PC-9 (cell line): ENCODE measurements at places on chromosomes 12 and 14. TPM values are rescaled to one million over a fixed set of nuclear protein-coding genes. Genes with fewer than 3 reads are reported as not detected.
A peak's percentile ranks its signal among the peaks of the same experiment; 100 is the strongest.

GRCh38 chr14:55579724-55580469, at the start of gene KTN1:
KTN1 (plus strand) TSS chr14:55580207; CDS start chr14:55612049, 31,842 bp downstream.
- peak within 1 kb of the TSS; percentile 35 for H3K27ac ChIP-seq
- peak within 1 kb of the TSS; percentile 85 for H3K4me3 ChIP-seq
- DNase-seq = peak; percentile 85
- no peaks in the 10 kb centered on the region for H3K27me3 ChIP-seq

PPP1R3E gene
- total RNA-seq = 8.1 and 9.5 TPM in 2 replicates

GRCh38 chr12:2803635-2804392, 8.7 kb upstream of the ITFG2 start:
- H3K4me1 ChIP-seq = no peaks in the 10 kb centered on the region
- DNase-seq = no peak
- no peak overlapping the region for H3K4me3 ChIP-seq
- H3K27me3 ChIP-seq = no peaks in the 10 kb centered on the region
- H3K36me3 ChIP-seq = peaks cover 51% of the 10 kb centered on the region
- H3K27ac ChIP-seq = no peak overlapping the region

FAM90A1 gene
- 1.6 and 1.7 TPM in 2 replicates for total RNA-seq

GRCh38 chr14:33709711-33710110, 241.2 kb downstream of the EGLN3 start:
- H3K36me3 ChIP-seq = no peaks in the 10 kb centered on the region
- no peaks in the 10 kb centered on the region for H3K27me3 ChIP-seq
- DNase-seq = no peak
- H3K27ac ChIP-seq = no peak overlapping the region

- peaks cover 92% of the 10 kb centered on the region for H3K27me3 ChIP-seq
- no peaks in the 10 kb centered on the region for H3K4me1 ChIP-seq
- H3K36me3 ChIP-seq = no peaks in the 10 kb centered on the region
- no peak overlapping the region for H3K27ac ChIP-seq
- no peak for DNase-seq
These were observed 328.7 kb downstream of the DPF3 start for GRCh38 chr14:72565149-72565559.

DNA sequence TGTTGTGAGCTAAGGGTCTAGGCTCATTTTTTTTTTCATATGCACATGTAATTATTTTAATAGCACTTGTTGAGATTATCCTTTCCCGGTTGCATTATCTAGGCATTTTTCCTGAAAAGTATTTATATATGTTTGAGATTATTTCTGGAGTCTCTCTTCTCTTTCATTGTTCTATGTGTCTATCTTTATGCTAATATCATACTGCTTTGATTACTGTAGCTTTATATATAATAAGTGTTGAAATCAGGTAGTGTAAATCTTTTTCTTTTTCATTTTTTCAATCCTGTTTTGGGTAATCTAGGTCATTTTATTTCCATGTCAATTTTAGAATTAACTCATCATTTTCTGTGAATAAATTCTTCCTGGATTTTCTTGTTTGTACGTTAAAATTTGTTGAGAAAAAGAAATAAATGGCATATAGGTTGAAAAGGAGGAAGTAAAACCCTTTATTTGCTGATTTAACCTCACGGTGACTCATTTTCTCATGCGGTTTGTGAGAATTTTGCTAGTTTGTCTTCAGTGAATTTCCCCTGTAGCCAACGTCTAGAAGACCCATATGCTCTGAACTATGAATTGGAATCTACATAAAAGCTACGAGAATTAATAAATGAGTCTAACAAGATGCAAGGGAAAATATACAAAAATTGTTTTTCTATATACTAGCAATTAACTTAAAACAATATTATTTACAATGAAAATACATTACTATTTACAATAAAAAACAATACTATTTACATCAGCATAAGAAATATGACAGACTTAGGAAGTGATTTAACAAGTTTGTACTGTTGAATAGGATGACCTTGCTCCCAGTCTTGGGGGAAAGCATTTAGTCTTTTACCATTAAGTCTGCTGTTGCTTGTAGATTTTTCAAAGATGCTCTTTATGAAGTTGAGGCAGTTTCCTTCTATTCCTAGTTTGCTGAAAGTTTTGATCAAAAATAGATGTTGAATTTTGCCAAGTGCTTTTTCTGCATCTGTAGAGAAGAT, 105.0 kb downstream of the SNAPC1 start:
- H3K4me3 ChIP-seq = no peak overlapping the region
- no peaks in the 10 kb centered on the region for H3K27me3 ChIP-seq
- H3K27ac ChIP-seq = peak overlapping the region; percentile 64
- peaks cover 11% of the 10 kb centered on the region; the same call in 1 of the 2 replicates for H3K36me3 ChIP-seq
- H3K4me1 ChIP-seq = peaks cover 18% of the 10 kb centered on the region
- DNase-seq = peak; percentile 84

CRIP2 gene
- 42.5 and 50.2 TPM in 2 replicates for total RNA-seq

- H3K27me3 ChIP-seq = peaks cover 20% of the 10 kb centered on the region
- no peak overlapping the region for H3K4me3 ChIP-seq
- H3K27ac ChIP-seq = no peak overlapping the region
- H3K36me3 ChIP-seq = no peaks in the 10 kb centered on the region
- no peaks in the 10 kb centered on the region for H3K4me1 ChIP-seq
These were observed 127.5 kb upstream of the RMST start for GRCh38 chr12:97335115-97335514.

KRT83 gene
- total RNA-seq = 0.43 TPM in 1 of 2 replicates, not detected in the other

DNA sequence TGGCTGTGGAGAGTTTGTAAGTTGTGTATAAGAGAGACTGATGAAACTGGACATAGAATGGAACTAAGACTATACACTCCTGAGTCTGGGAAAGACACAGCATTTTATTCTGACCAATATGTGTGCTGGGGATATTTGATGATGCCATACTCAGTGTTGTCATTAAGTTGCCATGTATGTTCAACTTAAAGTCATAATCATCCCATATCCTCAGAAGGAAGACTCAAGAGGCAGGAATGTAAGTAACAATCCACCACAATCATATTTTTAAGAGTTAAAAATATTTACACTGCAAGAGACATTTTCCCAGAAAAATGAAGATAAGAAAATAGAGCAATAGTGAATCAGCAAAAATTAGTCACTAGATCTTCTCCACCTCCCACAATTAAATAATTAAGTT, 120.1 kb downstream of the MDGA2 start:
- no peaks in the 10 kb centered on the region for H3K36me3 ChIP-seq
- no peak overlapping the region for H3K4me3 ChIP-seq
- DNase-seq = no peak
- no peaks in the 10 kb centered on the region for H3K4me1 ChIP-seq
- H3K27ac ChIP-seq = no peak overlapping the region

- no peaks in the 10 kb centered on the region for H3K36me3 ChIP-seq
- peak overlapping the region; percentile 70 for H3K4me3 ChIP-seq
- H3K4me1 ChIP-seq = peaks cover 54% of the 10 kb centered on the region
- peak overlapping the region; percentile 89; the same call in 1 of the 2 replicates for H3K27ac ChIP-seq
These were observed 2.5 kb downstream of the TMEM253 start for GRCh38 chr14:21103411-21103709.

GRCh38 chr12:28882444-28882843, 266.6 kb upstream of the FAR2 start:
- no peaks in the 10 kb centered on the region for H3K36me3 ChIP-seq
- H3K4me3 ChIP-seq = no peak overlapping the region
- no peak for DNase-seq
- H3K27ac ChIP-seq = no peak overlapping the region
- H3K27me3 ChIP-seq = no peaks in the 10 kb centered on the region

GRCh38 chr14:73266317-73266716, 29.0 kb downstream of the PAPLN start:
- no peaks in the 10 kb centered on the region for H3K36me3 ChIP-seq
- H3K4me3 ChIP-seq = no peak overlapping the region
- no peak for DNase-seq
- no peaks in the 10 kb centered on the region for H3K4me1 ChIP-seq

- H3K27ac ChIP-seq = peak overlapping the region; percentile 93
- peaks cover 29% of the 10 kb centered on the region for H3K36me3 ChIP-seq
- H3K4me1 ChIP-seq = peaks cover 45% of the 10 kb centered on the region
- peak overlapping the region; percentile 98 for H3K4me3 ChIP-seq
- DNase-seq = peak; percentile 99
These were observed 7.3 kb downstream of the PHB2 start for GRCh38 chr12:6963016-6963731.

GALNT16 gene
- total RNA-seq = 16.3 and 22.8 TPM in 2 replicates

DNA sequence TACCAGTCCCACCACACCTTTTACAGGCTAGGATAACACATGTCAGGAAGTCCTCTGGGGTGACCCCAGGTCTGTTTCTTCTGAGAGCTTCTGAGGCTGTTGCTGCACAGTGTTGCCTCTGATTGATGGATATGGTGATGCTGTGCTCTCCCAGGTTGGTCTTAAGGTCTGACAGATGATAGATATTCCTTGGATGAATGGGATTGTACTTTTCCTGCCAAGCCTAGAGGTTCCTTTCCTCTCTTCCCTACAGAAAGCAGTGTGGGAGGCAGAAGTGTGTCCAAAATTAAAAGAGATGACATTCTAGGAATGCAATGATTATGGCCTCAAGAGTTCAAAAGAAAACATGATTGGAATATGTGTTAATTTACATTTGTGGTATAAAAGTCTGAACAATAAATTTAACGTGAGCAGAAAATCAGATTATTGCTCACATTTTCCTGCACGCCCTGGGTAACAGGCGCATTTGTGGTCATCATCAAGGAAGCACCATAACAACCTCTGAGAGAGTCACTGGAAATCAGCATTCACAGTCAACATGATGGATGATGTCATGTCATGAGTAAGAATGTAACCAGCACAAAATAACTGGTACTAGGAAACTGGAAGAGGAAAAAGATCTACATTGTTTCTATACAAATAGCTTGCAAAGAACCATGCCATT, 73.7 kb downstream of the BBS10 start:
- H3K4me1 ChIP-seq = no peaks in the 10 kb centered on the region
- no peak for DNase-seq
- no peak overlapping the region for H3K27ac ChIP-seq
- no peaks in the 10 kb centered on the region for H3K27me3 ChIP-seq
- H3K4me3 ChIP-seq = no peak overlapping the region

GRCh38 chr14:38199076-38199475, 8.6 kb upstream of the SSTR1 start:
- DNase-seq = no peak
- H3K27me3 ChIP-seq = no peaks in the 10 kb centered on the region
- H3K4me1 ChIP-seq = no peaks in the 10 kb centered on the region
- no peak overlapping the region for H3K27ac ChIP-seq
- H3K36me3 ChIP-seq = no peaks in the 10 kb centered on the region

- peaks cover 8% of the 10 kb centered on the region for H3K4me1 ChIP-seq
- H3K27ac ChIP-seq = no peak overlapping the region
- H3K36me3 ChIP-seq = no peaks in the 10 kb centered on the region
- no peak overlapping the region for H3K4me3 ChIP-seq
- DNase-seq = no peak
These were observed 48.4 kb downstream of the RPS6KA5 start for GRCh38 chr14:91012045-91012444.

GRCh38 chr12:57477710-57478681, 1.7 kb downstream of the ARHGAP9 start:
- no peak for DNase-seq
- H3K36me3 ChIP-seq = no peaks in the 10 kb centered on the region
- H3K27ac ChIP-seq = no peak overlapping the region
- peaks cover 47% of the 10 kb centered on the region for H3K27me3 ChIP-seq
- H3K4me3 ChIP-seq = no peak overlapping the region

SLC10A1 gene
- not detected in 2 replicates for total RNA-seq

DNA sequence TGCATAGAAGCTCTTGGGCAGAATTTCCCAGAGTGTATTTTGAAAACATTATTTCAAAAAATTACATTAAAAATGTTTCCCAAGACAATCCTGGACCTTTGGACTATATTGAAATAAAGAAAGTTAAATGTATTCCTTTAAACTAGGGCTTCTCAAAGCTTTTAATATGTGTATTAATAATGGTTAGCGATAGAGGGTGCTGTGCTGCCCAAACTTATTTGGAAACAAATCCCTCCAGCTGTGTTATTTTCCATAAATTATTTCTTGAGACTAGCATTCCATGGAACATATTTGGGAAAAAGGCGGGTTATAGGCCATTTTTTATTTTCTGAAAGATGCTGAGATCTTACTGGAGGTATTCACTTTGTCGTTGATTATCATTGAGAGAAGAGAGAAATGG, 397.8 kb upstream of the MIS18BP1 start:
- H3K27me3 ChIP-seq = no peaks in the 10 kb centered on the region
- no peaks in the 10 kb centered on the region for H3K36me3 ChIP-seq
- H3K4me1 ChIP-seq = no peaks in the 10 kb centered on the region
- H3K27ac ChIP-seq = no peak overlapping the region
- DNase-seq = no peak

APOLD1 gene
- total RNA-seq = 23.3 and 24.9 TPM in 2 replicates

KRT71 gene
- not detected in 2 replicates for total RNA-seq

- no peaks in the 10 kb centered on the region for H3K4me1 ChIP-seq
- H3K36me3 ChIP-seq = no peaks in the 10 kb centered on the region
- H3K4me3 ChIP-seq = no peak overlapping the region
- no peak for DNase-seq
These were observed 427.2 kb downstream of the TMTC2 start for GRCh38 chr12:83113945-83114344.

DNA sequence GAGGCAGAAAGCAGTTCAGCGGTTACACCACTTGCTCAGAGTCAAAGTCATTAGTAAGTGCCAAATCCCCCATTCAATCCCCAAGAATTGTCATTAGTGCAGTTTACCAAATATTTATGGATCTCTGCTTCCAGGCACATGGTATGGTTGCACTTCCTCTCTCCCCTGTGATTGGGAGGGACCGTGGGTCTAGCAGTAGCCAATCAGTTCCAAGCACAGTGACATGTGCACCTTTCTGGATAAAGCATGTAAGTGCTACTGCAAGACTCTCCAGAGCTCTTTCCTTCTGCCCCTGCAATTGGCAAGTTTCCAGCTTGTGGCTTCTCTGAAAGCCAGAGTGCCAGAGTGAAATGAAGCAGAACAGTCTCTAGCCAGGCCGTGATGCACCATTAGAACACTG, 85.3 kb upstream of the FLRT2 start:
- no peak overlapping the region for H3K4me3 ChIP-seq
- no peaks in the 10 kb centered on the region for H3K36me3 ChIP-seq
- H3K27me3 ChIP-seq = no peaks in the 10 kb centered on the region
- no peak for DNase-seq
- no peak overlapping the region for H3K27ac ChIP-seq
- H3K4me1 ChIP-seq = no peaks in the 10 kb centered on the region

GRCh38 chr12:113994051-113994450, 27.9 kb upstream of the RBM19 start:
- peaks cover 80% of the 10 kb centered on the region for H3K27me3 ChIP-seq
- H3K27ac ChIP-seq = no peak overlapping the region
- no peaks in the 10 kb centered on the region for H3K36me3 ChIP-seq
- H3K4me3 ChIP-seq = no peak overlapping the region
- no peaks in the 10 kb centered on the region for H3K4me1 ChIP-seq

HNF1A gene
- not detected in 2 replicates for total RNA-seq

MYF6 gene
- total RNA-seq = not detected in 2 replicates

- no peaks in the 10 kb centered on the region for H3K36me3 ChIP-seq
- no peak overlapping the region for H3K4me3 ChIP-seq
- no peaks in the 10 kb centered on the region for H3K27me3 ChIP-seq
- no peak for DNase-seq
- no peaks in the 10 kb centered on the region for H3K4me1 ChIP-seq
These were observed 68.2 kb downstream of the ANKS1B start for GRCh38 chr12:99916555-99916954.
